Caco-2 (cell line): ENCODE measurements at places on chromosomes 7 and 10. TPM values are rescaled to one million over a fixed set of nuclear protein-coding genes. Genes with fewer than 3 reads are reported as not detected.

Gene KIF20B
- 43.2 and 43.9 TPM in 2 replicates for total RNA-seq

Gene ADAM12
- total RNA-seq, result not detected in 2 replicates

Gene GAD2
- not detected in 2 replicates for total RNA-seq

Gene SGCE
- 56.2 and 59.2 TPM in 2 replicates for total RNA-seq

DNA sequence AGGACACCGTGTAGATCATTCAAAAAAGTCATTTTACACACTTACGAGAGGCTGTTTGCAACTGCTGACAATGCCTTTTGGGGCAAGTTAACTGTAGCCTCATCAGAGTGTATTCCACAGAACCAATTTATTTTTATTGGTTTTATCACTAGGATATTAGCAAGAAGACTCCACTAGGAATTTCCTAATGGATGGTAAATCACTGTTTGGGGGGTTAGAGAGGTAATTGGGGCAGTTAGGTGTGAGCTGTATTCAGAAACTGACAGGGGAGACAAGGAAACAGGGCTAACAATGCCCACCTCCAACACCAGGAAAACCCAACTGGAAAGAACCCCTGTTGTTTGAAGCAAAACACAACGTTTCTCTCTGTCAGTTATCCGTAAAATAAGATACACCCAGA lies 383.0 kb upstream of the SHH start:
- no peak for DNase-seq

GRCh38 chr7:55198634-55199392 lies 166.3 kb upstream of the LANCL2 start:
- no peak for DNase-seq

DNA sequence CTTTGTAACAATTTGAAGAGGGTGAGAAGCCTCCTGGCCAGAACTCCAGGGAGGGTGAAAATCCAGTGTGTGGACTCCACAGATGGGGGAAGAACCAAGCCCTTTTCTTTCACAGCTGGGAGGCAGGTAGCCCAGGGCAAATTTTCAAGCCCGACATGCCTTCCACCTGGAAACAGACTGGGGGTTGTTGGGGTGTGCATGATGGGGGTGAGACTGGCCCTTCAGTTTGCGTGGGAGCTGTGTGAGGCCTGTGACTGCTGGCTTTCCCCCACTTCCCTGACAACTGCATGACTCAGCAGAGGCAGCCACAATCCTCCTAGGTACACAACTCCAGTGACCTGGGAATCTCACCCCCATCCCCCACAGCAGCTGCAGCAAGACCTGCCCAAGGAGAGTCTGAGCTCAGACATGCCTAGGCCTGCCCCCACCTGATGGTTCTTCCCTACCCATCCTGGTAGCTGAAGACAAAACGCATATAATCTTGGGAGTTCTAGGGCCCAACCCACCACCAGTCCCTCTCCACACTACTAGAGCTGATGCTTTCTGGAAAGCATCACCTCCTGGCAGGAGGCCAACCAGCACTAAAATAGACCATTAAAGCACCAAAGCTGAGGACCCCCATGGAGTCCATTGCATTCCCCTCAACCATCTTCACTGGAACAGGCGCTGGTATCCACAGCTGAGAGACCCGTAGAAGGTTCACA lies 445.4 kb downstream of the TFEC start:
- DNase-seq, result peak; percentile 4

- no peak for DNase-seq
Observed at GRCh38 chr10:59880971-59881510, 25.3 kb downstream of the CCDC6 start.

DNA sequence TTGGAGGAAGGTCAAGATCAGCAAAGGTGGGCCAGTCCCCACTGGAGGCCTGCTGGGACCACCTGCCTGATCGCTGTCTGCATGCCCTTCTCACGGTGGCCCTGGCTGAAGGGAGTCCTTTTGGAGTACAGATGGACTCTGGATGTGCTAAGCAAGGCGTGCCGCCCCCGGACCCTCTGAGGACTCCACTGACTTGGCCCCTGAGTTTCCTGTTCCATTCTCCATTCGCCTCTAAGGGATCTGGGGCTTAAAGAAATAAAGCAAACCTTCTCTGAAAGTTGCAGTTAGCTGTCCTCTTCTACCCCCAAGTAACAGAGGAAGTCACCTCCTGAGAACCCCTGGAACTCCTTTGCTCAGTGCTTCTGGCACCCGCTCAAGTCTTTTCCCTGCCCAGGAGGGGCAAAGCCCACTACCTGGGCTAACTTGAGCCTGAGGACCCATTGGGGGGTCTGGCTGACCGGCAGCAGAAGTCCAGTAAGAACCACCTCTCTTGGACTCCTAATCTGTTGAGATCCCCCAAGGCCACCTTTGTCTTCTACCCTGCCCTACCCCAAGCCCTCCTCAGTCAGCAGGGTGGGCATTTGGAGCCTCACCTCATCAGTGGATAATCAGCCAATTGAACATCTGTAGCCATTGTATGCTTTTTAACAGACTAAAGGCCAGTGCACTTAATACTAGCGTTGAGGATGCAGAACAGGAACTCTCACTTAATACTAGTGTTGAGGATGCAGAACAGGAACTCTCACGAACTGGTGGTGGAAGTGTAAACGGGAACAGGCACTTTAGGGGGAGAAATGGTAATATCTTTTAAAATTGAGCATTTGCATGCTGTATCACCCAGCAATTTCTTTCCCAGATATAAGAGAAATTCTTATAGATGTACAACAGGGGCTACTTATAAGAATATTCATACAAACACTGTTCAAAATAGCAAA lies 2.2 kb downstream of the TBATA start:
- DNase-seq, result no peak

- no peak for DNase-seq
Observed at GRCh38 chr10:103225939-103226338, 19.7 kb upstream of the RPEL1 start.

DNA sequence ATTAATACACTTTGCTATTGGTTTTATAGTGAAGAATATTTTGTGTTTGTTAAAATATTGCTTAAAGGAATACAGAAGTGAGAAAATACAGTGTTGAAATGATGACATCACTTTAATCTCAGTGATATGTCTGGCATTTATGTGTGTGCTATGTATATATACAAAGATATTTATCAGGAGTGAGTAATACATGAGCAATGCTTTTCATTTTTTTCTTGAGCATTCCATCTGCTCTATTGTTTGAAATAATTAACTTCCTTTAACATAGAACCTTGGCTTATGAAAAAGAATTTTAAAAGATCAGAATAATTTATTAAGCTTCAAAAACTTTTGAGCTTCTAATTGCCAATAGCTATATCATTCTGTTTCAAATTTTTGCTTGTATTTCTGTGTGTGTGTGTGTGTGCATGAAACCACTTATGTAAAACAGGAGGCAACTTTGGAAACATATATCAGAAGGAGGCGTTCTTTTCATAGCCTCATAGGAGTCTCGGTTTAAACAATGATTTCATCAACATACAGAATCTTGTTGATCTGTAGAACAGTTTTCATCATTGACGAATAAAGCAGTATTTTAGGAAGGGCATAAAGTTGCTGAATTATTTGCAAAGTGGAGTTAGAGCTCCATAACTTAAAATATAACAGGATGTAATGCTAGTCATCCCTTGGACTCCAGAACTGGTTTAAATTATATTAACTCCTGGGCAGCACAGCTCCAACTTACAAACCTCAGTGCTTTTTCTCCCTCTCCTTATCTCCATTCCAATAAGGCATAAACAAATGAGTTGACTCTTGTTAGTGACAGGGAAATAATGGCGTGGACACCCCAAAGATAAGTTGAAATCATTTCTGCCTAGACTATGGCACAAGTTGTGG lies 228.4 kb upstream of the DGKB start:
- no peak for DNase-seq

DNA sequence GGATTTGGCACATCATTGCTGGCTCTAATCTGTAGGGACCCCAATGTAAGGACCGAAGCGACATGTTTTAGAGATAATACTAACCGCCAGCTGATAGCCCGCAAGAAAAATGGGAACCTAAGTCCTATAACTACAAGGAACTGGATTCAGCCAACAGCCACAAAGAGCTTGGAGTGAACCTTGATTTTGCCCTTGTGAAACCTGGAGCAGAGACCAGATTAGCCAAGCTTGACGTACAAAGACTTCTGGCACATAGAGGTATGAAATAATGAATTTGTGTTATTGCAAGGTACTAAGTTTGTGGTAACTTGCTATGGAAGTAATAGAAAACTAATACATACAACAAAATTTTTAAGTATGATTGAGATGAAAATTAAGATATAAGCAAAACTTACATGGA lies 246.9 kb downstream of the AGMO start:
- DNase-seq, result no peak

DNA sequence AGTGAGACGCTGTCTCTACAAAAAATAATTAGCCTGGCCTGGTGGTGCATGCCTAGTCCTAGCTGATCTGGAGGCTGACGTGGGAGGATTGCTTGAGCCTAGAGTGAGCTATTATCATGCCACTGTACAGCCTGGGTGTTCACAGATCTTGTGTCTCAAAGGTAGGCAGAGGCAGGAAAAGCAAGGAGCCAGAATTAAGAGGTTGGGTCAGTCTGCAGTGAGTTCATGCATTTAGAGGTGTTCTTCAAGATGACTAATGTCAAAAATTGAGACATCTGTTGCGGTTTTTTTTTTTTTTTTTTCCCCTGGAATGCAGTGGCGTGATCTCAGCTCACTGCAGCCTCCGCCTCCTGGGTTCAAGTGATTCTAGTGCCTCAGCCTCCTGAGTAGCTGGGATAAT lies 5.4 kb downstream of the PPIA start:
- DNase-seq, result no peak

DNA sequence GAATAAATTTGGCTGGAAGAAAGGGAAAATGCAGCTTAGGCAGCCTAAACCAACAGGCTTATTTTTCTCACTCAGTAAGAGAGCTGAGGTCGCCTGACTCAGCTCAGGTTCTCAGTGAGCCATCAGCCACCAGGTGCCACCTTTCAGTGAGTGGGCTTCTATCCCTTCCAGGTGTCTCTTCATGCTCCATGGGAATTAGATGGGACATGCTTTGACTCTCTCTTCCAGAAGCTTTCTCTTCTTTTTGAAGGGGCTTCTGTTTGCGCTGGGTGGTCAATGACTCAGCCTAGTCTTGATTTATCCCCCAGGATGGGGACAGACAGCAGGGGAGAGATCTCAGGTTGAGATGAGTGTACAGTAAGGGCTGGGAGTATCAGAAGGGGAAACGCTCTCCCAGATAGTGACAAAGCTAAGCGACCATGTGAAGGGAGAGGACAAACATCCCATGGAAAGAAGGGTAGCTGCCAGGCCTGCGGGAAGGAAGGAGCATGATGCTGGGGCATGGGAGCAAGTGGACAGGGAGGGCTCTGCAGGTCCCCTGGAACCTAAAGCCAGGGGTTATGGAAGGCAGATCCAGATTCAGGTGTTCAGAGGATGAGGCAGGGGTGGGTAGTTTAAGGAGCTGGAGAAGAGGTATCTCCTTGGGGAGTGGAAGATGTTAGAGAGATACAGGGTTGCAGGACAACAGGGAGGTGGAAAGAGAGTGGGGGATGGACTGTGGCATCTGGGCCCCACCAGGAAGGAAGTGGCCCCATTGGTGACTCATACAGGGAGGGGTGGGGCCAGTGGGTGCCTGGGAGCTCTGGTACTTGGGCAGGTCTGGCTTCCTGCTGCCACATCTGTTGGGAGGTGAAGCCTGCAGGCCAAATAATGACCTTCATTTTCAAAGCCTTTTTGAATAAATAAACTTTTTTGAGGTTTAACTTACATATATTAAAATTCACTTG lies 32.5 kb downstream of the OGDH start:
- DNase-seq, result peak; percentile 67

DNA sequence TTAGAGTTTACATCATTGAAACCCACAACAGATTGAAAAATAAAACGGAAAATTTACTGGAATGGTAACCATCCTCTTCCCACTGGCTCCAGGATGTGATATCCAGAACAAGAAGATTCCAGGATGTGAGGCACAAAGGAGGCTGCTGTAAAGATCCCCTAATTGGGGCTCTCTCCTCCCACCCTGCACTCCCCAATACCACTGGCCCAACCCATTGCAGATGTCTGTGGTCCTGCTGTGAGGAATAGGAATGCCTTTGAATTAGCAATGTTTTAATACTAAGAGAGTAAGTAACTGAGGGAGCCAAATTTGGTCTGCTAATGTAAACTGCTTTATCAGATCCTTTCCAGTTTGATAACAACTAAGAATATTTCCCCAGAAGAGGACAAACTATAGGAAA lies 225.9 kb upstream of the INHBA start:
- no peak for DNase-seq

DNA sequence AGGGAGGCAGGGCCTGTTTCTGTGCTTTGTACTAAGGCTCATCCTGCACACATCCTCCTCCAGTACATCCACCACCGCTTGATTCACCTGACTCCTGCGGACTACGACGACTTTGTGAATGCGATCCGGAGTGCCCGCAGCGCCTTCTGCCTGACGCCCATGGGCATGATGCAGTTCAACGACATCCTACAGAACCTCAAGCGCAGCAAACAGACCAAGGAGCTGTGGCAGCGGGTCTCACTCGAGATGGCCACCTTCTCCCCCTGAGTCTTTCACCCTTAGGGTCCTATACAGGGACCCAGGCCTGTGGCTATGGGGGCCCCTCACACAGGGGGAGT lies 10.2 kb downstream of the NDST2 start:
- no peak for DNase-seq

DNA sequence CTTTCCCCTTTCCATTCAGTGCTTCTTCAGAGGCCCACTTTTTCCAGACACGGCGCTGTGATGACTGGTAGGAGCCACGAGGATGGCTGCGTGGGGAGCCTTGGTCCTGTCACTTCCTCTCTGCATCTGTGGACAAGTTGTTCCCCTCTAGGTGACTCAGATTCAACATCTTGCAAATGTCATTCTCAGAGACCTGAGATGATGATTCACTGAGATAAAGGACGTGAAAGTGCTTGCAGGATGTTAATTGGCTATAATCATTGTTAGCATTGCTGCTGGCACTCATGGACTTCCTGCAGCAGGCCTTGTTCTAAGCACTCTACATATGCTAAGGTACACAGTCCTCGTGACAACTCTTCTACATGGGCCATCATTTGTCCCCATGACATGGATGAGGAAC lies 489.8 kb upstream of the ZMIZ1 start:
- no peak for DNase-seq

DNA sequence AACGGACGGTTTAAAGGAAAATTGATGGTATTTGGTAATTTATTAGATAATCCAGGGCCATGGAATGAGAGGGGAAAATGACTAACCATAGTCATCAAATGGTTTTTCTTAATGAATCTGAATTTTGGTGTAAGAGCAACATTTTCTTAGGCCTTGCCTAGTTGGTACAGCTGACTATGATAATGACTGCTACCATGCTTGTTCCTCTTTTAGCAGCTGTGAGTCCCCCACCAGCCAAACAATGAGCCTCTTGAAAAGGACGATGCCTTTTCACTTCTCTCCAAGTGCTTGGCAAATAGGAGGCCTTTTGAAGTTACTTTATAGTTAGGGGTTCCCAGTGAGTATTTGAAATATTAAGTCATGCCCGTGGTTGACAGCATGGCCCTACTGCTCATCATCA lies 53.0 kb downstream of the TRUB1 start:
- DNase-seq, result no peak

GRCh38 chr7:104136561-104136960 lies 71.3 kb downstream of the ORC5 start:
- DNase-seq, result no peak

- DNase-seq, result no peak
Observed at GRCh38 chr7:69946901-69947300, 348.6 kb downstream of the AUTS2 start.

- no peak for DNase-seq
Observed at GRCh38 chr10:132548869-132549268, 11.3 kb downstream of the INPP5A start.
